ENCODE measurements at places on chromosomes 2 and 18. TPM values are rescaled to one million over a fixed set of nuclear protein-coding genes. Genes with fewer than 3 reads are reported as not detected.

The TSPYL6 gene
- total RNA-seq: 8.8 TPM

The DAW1 gene
- total RNA-seq: not detected

The HTR2B gene
- not detected for total RNA-seq

The QPCT gene
- total RNA-seq: not detected

The ANAPC1 gene
- 112 TPM for total RNA-seq

The SESTD1 gene
- total RNA-seq: 3.9 TPM

The SGO2 gene
- total RNA-seq: 17.1 TPM

The TUBA4B gene
- total RNA-seq: not detected

The FOSL2 gene
- total RNA-seq: 2.9 TPM

The MOCOS gene
- total RNA-seq: 12.4 TPM

The OR6B2 gene
- not detected for total RNA-seq

The MAL gene
- total RNA-seq: not detected

The FLACC1 gene
- total RNA-seq: 0.20 TPM

The CACNB4 gene
- total RNA-seq: 0.16 TPM

The ANO7 gene
- 4.1 TPM for total RNA-seq

The ADAM23 gene
- total RNA-seq: 0.02 TPM

The RFTN2 gene
- not detected for total RNA-seq

All from K562 (cell line).